Thoracic aorta (tissue), 2 donors: ENCODE measurements at places on chromosomes 7 and 10. TPM values are rescaled to one million over a fixed set of nuclear protein-coding genes. Genes with fewer than 3 reads are reported as not detected.

The OPN1SW gene
- not detected for total RNA-seq

The ST8SIA6 gene
- 8.9 TPM for total RNA-seq

The LMOD2 gene
- not detected for total RNA-seq

The ANKRD22 gene
- not detected for total RNA-seq

The SPDYE1 gene
- total RNA-seq = not detected

The LYZL1 gene
- not detected for total RNA-seq

The METTL2B gene
- total RNA-seq = 14.6 TPM

The TMEM176A gene
- total RNA-seq = 9.1 TPM

The KIF11 gene
- total RNA-seq = 0.81 TPM
